NCI-H1417 treated with DMSO at 0.1 percent for 48 hours (cell line): ENCODE measurements at places on chromosomes 12 and 14.

GRCh38 chr12:16670456-16671050 is 64.6 kb upstream of the LMO3 start:
- no peak for DNase-seq

GRCh38 chr12:97293541-97293940 is 169.1 kb upstream of the RMST start:
- DNase-seq, result no peak

GRCh38 chr14:96634896-96635295 is 132.7 kb downstream of the PAPOLA start:
- DNase-seq, result no peak

GRCh38 chr12:101855364-101855884 is 22.0 kb upstream of the DRAM1 start:
- no peak for DNase-seq

GRCh38 chr14:26173581-26174110 is 424.2 kb downstream of the NOVA1 start:
- no peak for DNase-seq

DNA sequence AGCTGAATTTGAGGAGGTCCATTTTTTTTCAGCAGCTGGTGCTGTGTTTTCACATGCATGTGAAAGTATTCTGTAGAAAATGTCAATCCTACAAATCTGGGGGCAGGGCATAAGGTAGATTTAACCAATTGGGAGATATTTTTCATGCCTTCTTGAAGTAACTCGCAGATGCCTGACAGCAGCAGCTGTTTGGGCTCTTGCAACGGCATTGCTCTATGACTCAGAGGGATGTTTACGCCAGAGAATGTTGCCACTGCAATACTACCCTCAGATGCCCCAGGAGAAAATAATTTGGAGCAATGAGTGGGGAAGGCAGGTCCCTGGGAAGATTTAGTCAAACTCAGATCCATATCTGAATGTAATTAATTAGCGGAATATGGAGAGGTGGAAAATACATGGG is 42.5 kb upstream of the MYBPC1 start:
- no peak for DNase-seq

DNA sequence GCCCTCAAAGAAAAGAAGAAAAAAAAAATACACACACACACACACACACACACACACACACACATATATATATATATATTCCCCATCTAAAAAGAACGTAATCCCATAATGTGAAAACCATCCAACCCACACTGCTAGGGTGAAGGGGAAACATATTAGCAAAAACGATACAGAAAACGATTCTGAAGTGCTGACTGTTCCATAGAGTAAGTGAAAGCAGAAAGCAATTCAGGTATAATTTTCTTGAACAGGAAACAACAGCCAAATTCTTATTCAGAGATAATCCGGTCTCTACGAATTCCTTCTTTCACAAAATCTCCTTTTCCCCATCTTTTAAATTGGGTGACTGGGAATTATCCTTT is 393.5 kb downstream of the NOVA1 start:
- no peak for DNase-seq

- no peak for DNase-seq
Observed at GRCh38 chr12:97714107-97714563, 251.5 kb downstream of the RMST start.

GRCh38 chr14:59254911-59255545 is 66.6 kb downstream of the DAAM1 start:
- no peak for DNase-seq

GRCh38 chr12:128727461-128727860 is 96.3 kb downstream of the SLC15A4 start:
- no peak for DNase-seq

GRCh38 chr12:31796270-31796951 is 67.6 kb upstream of the AMN1 start:
- no peak for DNase-seq

GRCh38 chr12:68115281-68115680 is 44.3 kb downstream of the IFNG start:
- DNase-seq, result no peak

DNA sequence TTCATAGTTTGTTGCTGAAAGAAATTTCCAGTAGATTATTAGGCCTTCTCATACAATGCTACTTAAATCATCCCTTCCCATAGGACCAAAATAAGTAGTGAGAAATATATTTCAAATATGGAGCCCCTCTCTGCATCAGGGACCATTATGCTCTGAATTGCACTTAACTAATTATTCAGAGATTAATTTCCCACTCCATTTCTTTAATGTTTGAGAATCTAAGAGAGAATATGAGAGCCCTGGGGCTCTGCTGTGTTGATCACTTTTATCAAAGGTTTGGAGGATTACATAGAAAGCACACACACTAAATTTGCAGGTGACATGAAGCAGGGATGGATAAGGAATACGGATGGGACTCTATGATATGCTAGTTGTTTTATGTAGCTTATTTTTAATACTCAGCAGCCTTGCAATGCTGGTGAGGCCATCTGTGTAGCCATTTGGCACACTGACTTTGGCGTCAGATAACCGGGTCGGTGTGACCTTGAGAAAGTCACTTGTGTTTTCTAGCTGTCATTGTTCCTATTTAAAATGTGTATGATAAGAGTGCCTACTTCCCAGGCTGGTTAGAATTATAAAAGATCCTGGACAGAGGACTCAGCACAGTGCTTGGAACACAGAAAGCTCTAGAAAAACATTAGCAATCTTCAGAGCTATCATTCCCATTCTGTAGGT is 49.9 kb upstream of the FBXO21 start:
- no peak for DNase-seq

- no peak for DNase-seq
Observed at GRCh38 chr12:111841236-111841749, 735 bp upstream of the MAPKAPK5 start.

GRCh38 chr12:66599816-66600215 is 79.1 kb downstream of the GRIP1 start:
- DNase-seq, result no peak

- DNase-seq, result no peak
Observed at GRCh38 chr14:103343905-103344797, 10.1 kb downstream of the EIF5 start.

GRCh38 chr14:71742485-71742884 is 189.7 kb upstream of the RGS6 start:
- no peak for DNase-seq

- no peak for DNase-seq
Observed at GRCh38 chr12:4270831-4271716, 2.5 kb upstream of the CCND2 start.

GRCh38 chr12:84924981-84925380 is 12.4 kb upstream of the SLC6A15 start:
- no peak for DNase-seq

- DNase-seq, result no peak
Observed at GRCh38 chr12:45324391-45324790, 108.5 kb downstream of the ANO6 start.

DNA sequence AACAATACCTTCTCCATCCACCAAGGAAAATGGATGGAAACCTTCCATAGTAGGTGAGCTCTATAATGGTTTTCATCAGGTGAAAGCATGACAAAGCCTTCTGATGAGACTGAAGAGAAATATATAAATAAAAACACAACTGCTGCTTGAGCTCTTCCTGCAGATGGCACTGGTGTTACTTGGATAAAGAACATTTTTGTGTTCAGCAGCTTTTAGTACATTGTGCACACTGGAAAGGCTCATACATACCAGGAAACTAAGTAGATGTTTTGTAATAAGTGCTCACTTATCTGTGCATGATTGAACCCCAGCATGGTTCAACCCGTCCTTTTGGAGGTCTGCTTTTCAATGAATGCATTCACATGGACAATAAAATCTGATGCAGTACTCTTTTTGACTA is 357.3 kb upstream of the MIS18BP1 start:
- no peak for DNase-seq

GRCh38 chr12:57779736-57780135 is 2.9 kb upstream of the TSFM start:
- no peak for DNase-seq

DNA sequence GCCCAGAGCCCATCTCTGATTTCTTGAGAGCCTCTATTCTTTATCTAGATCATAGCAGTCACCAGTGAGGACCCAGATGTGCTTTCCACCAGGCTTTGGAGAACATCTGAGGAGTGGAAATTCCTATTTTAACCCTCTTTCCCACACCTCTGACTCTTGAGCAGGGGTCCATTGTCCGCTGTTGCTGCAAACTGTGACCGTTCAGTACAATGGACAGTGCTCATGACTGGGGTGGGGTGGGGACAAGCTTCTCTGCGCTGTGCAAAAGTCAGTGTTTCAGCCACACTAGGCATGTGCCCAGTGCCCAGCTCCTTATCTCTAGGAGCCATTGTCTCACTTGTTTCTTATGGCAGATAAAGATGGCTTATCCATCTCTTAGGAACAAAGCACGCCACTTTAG is 16.9 kb upstream of the KRT7 start:
- DNase-seq, result no peak

- DNase-seq, result no peak
Observed at GRCh38 chr12:124713436-124714082, 146.1 kb upstream of the NCOR2 start.

- no peak for DNase-seq
Observed at GRCh38 chr14:23299986-23300686, 2.5 kb downstream of the PPP1R3E start.

GRCh38 chr14:22723815-22724214 is 42.7 kb upstream of the OXA1L start:
- no peak for DNase-seq

GRCh38 chr12:40903040-40903439 is 210.8 kb downstream of the CNTN1 start:
- no peak for DNase-seq

- no peak for DNase-seq
Observed at GRCh38 chr14:96362071-96362964, 823 bp downstream of the ATG2B start.

DNA sequence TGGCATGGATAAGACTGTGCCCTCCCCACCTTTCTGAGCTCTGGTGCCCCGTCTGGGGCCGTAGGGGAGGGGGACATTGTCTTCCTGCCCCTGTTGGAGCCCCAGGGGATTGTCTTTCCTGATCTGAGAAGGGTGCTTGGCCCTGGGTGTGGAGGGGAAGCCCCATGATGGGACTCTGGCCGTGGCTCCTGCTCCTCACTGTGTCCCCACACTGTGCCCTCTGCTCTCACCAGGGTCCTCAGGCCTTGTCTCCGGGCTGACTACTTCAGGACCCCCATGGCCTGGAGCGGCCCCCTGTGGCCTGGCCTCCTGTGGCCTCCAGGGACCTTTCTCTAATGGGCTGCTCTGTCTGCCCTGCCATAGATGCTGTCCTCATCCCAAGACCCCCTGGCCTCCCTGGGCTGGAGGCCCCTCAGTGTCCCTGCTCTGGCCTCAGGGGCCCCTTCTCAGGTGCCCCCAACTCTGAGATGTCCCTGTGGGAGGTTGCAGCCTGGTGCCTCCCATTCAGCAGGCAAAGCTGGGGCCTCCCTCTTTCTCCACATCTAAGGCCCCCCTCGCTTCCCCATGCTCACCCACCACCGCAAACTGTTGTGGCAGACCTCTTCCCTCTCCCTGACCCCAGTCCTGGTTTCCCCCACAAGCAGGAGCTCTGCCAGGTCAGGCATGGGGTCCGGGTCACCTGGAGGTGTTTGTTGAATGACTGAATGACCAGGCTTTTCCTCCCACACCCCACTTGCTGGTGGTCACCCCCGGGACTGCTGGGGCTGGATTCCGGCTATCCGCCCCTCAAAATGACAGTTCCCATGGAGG is 4.0 kb downstream of the KIF26A start:
- no peak for DNase-seq

GRCh38 chr12:93115198-93115601 is 186.1 kb upstream of the EEA1 start:
- no peak for DNase-seq

- DNase-seq, result no peak
Observed at GRCh38 chr14:88181072-88181471, 142.0 kb downstream of the KCNK10 start.

- no peak for DNase-seq
Observed at GRCh38 chr12:7017870-7018349, 366 bp downstream of the LPCAT3 start.

GRCh38 chr12:130155416-130156073 is 6.7 kb upstream of the FZD10 start:
- no peak for DNase-seq

DNA sequence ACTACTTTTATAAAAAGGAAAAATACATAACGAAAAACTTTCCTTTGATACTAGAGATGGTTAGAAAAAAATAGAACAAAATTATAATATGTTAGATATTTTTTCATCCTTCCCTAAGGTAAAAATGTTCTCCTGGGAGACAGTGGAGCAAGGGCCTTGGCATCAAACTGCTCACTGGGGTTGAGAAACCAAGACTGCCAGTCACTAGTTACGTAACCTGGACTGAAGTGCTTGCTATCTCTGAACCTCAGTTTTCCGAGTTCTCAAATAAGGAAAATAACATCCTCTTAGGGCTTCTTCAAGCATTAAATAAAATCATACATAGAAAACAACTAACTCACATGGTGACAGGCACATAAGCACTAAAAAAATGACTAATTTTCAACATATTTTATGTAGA is 48.2 kb upstream of the FRMD6 start:
- no peak for DNase-seq

GRCh38 chr12:133129368-133130037 is 571 bp downstream of the ZNF891 start:
- no peak for DNase-seq

DNA sequence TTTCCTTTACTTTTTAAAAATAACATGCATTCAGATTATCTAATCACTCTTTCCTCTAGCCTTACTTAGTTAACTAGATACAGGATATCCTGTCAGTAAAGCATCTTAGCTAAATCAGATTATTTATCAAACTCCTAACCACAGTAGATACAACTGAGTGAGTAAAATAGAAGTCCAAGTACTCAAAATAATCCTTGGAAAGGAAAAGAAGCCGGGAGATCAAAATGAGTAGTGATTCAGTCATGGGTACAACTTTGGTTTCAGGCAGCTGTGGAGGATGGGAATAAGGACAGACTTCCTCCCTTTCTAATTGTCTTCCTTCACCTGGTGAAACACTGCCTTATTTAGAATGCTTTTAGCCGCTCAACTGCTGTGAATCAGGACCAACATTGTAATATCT is 29.4 kb downstream of the GNG2 start:
- peak; percentile 14 for DNase-seq

DNA sequence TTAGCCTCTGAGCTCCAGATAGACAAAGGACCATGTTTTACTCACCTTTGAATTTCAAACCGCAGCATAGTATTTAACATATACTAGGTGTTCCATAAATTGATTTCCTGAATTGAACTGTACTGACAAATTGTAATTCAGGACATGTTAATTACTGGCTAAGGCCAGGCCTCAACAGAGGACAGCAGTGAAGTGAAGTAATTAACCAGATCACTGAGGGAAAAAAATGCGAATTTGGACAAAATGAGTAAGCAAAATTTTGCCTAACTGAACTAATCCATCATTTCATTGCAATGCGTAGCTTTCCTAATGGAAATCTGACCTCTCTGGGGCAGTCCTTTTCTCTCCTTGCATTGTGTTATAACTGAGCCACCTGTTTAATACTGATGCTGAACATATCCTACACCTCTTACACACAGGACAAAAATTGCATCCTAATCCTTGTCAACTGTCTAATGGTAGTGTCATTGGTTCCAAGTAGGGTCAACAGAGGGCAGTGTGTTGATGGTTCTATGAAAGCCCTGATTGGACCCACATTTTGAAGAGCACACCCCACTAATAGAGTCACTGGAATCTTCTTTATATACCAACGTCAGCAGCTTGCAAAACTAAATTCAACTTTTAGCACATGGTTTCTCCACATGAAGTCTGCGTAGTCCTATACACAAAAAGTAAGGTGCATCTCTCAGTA is 148.4 kb downstream of the SLC25A21 start:
- no peak for DNase-seq
